ENCODE measurements at places on chromosomes 5 and 9.

DNA sequence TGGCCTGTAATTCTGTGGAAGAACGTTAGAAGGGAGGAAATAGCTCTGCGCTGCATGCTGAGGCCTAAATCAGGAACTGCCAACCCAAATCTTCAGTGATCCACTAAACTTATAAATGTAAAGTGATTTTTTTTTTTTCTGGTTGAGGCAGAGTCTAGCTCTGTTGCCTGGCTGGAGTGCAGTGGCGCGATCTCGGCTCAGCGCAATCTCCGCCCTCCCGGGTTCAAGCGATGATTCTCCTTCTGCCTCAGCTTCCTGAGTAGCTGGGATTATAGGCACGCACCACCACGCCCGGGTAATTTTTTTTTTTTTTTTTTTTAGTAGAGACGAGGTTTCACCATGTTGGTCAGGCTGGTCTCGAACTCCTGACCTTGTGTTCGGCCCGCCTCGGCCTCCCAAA is 717.4 kb upstream of the FAM174A start:
- DNase-seq, result no peak

- peak; percentile 58 for DNase-seq
Measured at GRCh38 chr5:148735301-148735835, 81.0 kb upstream of the HTR4 start.

- no peak for DNase-seq
Measured at GRCh38 chr5:132557478-132558172, 848 bp downstream of the RAD50 start.

- DNase-seq, result peak; percentile 76
Measured at GRCh38 chr5:144328980-144329379, 158.3 kb downstream of the KCTD16 start.

DNA sequence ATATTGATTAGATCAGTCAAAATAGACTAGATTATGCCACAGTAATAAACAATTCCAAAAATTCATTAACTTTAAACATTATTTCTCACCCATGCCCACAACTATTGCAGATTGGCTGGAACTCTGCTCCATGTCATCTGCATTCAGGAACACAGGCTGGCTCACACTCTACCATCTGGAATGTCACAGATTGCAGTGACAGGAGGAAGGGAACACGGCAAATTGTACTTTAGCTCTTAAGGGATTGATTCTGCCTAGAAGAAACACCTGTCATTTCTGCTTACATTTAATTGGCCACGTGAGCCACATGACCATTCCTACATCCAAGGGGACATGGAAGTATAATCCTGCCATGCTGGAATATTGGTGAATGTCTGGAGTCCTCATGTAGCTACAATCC is 54.4 kb downstream of the ATPSCKMT start:
- no peak for DNase-seq

- DNase-seq, result no peak
Measured at GRCh38 chr5:27234916-27235315, 196.5 kb upstream of the CDH9 start.

GRCh38 chr5:34487159-34487879 is 168.8 kb upstream of the RAI14 start:
- peak; percentile 92 for DNase-seq

- DNase-seq, result no peak
Measured at GRCh38 chr9:77257275-77257674, 79.9 kb downstream of the VPS13A start.

DNA sequence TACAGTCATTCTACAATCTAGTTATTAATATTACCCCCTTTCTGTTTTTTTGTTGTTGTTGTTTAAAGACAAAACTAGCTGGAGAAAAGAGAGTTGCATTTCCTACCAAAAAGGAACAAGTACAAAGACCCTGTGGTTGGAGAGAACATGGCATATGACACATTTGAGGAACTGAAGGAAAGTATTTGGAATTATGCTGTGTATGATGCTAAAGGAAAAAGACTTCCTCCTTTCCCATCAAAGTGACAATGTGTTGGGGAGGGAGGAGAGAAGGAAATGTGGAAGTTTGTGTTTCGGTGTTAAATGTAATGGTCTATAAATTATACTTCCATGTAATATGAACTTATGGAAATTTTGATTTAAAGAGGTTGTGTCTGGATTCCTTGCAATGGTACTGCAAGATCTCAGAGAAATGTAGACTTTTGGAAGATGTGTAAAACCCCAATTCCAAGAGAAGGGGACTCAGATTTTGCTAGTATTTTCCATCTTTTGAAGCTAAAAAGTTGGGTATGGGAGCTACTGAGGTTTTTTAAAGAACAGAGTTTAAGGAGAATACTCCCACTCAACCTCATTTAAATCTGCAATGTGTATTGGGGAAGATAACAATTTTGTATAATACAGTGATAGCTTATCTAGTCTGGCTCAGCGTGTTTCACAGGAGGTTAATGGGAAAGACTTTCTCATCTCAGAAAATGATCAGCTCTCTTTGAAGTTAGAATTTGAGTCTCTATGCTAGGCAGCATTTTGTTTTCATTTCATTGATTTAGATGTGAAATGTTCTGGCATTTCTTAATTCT is 15.4 kb upstream of the TNFSF8 start:
- no peak for DNase-seq

DNA sequence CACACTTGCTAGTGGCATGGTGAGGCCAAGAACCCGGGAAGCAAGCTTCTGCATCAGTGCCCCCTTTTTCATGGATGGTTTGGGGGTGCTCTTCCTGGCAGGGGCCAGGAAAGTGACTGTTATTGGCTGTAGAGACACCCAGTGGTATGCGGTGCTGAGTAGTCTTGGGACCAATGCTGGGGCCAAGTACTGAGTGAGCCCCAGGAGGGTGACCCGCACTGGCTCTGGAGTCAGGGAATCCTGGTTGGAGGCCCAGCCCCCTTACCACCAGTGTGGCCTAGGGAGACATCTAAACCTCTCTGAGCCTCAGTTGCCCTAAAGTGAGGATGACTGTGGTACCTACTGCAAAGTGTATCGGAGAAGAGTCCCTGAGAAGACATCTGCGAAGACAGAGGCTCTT is 41.2 kb upstream of the SYNPO start:
- DNase-seq, result no peak
